ENCODE measurements at places on chromosomes 4 and X. TPM values are rescaled to one million over a fixed set of nuclear protein-coding genes. Genes with fewer than 3 reads are reported as not detected.

The BTC gene
- polyA plus RNA-seq: 4.7 TPM

GRCh38 chr4:2241003-2241402, 918 bp downstream of the HAUS3 start:
- DNase-seq: no peak

The VSIG4 gene
- polyA plus RNA-seq: 4.4 TPM

The RBMXL3 gene
- not detected for polyA plus RNA-seq

The OPHN1 gene
- polyA plus RNA-seq: 8.8 TPM

DNA sequence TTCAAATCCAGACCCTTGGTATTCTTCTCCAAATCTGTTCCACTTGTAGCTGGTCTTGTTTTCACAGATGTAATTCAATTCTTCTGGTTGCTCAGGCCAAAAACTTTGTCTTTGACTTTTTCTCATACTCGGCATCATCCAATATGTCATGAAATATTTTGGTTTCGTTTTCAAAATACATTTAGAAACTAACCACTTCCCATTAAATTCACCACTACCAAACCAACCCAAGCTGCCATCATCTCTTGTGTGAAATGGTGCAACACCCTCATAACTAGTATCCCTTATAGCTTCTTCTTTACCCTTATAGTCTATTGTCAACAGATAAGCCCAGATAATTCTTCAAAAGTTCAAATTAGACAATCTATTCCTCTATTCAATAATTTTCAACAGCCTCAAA, 192.1 kb downstream of the PRR32 start:
- no peak for DNase-seq

The AMER1 gene
- polyA plus RNA-seq: 7.7 TPM

DNA sequence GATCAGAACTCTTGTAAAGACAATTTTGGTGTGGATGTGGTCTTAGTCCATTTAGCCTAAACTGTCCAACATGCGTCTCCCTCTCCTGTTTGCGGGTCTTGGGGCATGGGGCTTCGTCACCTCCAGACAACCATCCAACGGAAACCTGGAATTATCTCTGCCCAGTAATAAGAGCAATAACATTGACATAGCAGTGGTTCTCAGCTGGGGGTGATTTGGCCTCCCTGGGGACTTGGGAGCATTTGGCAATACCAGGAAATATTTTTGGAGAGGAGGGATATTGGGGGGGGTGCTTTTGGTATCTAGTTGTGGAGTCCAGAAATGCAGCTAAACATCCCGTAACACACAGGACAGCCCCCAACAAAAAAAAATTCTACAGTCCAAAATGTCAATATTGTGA, 47.2 kb downstream of the SEL1L3 start:
- no peak for DNase-seq

GRCh38 chrX:23389196-23389792, 54.6 kb downstream of the PTCHD1 start:
- DNase-seq: no peak

The CXorf38 gene
- polyA plus RNA-seq: 12.3 TPM

DNA sequence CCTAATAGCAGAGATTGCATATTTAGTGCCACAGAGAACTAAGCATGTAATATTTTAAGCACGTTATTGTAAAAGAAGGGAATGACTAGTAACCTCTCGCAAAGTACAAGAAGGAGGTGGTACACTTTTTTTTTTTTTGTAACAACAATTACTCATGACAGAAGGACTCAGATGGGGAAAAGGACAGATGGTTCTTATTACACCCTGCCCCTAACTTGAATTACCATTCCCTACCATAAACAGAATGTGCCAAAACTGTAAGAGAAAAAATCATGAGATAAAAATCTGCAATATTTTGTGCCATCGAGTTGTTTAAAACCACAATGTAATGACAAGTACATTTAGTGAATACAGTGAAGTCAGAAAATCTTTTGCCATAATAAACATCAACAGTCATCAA, 33.0 kb upstream of the RAPGEF2 start:
- DNase-seq: no peak

The NEXMIF gene
- 2.8 TPM for polyA plus RNA-seq

DNA sequence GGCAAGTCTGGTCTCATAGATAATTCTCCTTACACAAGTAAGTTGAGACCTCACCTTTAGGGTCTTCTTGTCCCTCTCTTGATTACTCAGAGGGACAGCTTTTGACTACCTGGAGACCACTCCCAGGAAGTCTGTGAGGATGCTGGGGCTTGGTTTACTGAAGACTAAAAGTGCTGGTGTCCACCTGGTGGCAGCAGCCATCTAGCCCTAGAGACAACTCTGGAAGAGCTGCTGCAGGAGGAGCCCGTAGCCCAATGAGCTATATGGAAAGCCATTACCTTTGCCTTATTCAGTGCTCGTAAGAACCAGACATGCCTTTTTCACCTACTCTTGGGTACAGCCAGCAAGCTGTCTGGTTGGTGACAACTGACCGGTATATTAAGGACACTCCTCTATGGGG, 7.3 kb downstream of the FGFBP2 start:
- no peak for DNase-seq

- DNase-seq: no peak
Measured at GRCh38 chrX:25726539-25726938, 411.6 kb upstream of the MAGEB18 start.

The CCKAR gene
- not detected for polyA plus RNA-seq

The PLXNB3 gene
- polyA plus RNA-seq: 2.0 TPM

The GYPE gene
- 3.0 TPM for polyA plus RNA-seq

GRCh38 chr4:38982361-38983095, 49.7 kb downstream of the TMEM156 start:
- DNase-seq: no peak
